ENCODE measurements at places on chromosomes 6 and 20. TPM values are rescaled to one million over a fixed set of nuclear protein-coding genes. Genes with fewer than 3 reads are reported as not detected.

GRCh38 chr6:28336284-28337120 lies 554 bp upstream of the ZSCAN31 start:
- H3K4me3 ChIP-seq, result peak overlapping the region; percentile 80
- no peaks in the 10 kb centered on the region for H3K27me3 ChIP-seq
- no peak for DNase-seq
- H3K4me1 ChIP-seq, result peaks cover 8% of the 10 kb centered on the region
- no peaks in the 10 kb centered on the region for H3K36me3 ChIP-seq

DNA sequence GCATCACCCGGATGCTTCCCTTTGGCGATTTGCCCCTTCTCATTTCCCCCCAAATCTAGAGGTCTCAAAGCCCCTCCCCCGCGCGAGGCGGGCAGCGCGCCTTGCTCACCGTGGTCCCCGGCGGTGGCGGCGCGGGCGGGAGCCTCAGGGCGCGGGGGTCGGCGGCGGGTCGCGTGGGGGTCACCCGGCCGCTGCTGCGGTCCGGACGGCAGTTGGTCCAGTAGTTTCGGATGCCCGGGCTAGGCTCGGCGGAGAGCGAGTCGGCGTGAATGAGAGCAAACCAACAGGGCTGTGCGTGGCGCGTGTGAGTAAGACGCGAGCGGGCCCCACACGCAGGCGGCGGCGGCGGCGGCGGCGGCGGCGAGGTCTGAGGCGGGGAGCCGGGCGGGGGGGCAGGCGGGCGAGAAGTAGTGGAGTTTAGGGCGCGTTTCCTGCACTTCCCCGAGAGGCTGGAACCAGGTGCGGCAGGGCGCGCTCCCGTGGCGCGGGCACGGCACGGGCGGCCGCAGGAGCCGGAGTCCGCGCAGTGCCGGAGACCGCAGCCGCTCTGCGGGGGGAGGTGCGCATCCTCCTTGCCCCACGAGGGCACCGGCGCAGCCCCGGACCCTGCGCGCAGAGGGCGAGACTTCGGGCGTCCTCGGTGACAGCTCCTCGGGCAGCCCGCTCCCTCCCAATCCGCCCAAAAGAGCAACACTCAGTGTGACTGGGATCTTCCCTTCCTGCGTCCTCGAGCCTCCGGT lies 567 bp downstream of the HS3ST5 start:
- no peak overlapping the region for H3K27ac ChIP-seq
- H3K4me3 ChIP-seq, result peak overlapping the region; percentile 73
- no peaks in the 10 kb centered on the region for H3K36me3 ChIP-seq
- DNase-seq, result no peak

- peaks cover 4% of the 10 kb centered on the region for H3K4me1 ChIP-seq
- H3K4me3 ChIP-seq, result no peak overlapping the region
- no peaks in the 10 kb centered on the region for H3K27me3 ChIP-seq
- no peak for DNase-seq
- no peak overlapping the region for H3K27ac ChIP-seq
Measured at GRCh38 chr20:24667689-24668383, 198.4 kb downstream of the SYNDIG1 start.

DNA sequence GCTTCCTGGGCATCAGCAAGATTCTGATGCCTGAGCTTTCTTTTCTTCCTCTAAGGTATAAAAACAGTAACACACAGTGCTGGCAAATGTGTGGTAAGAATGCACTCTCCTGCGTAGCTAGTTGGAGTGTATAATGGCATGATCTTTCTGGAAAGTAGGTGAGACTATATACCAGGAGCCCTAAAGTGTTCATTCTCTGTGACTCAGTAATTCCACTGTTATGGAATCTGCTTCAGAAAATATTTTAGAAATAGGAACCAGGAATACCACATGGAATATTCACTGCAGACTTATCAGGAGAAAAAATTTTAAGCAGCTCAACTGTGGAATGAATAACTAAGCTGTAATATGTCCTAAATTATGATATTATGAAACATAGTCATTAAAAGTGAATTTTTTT lies 16.9 kb upstream of the CSE1L start:
- H3K36me3 ChIP-seq, result peaks cover 42% of the 10 kb centered on the region
- no peaks in the 10 kb centered on the region for H3K27me3 ChIP-seq
- DNase-seq, result no peak
- H3K27ac ChIP-seq, result peak overlapping the region; percentile 32

DNA sequence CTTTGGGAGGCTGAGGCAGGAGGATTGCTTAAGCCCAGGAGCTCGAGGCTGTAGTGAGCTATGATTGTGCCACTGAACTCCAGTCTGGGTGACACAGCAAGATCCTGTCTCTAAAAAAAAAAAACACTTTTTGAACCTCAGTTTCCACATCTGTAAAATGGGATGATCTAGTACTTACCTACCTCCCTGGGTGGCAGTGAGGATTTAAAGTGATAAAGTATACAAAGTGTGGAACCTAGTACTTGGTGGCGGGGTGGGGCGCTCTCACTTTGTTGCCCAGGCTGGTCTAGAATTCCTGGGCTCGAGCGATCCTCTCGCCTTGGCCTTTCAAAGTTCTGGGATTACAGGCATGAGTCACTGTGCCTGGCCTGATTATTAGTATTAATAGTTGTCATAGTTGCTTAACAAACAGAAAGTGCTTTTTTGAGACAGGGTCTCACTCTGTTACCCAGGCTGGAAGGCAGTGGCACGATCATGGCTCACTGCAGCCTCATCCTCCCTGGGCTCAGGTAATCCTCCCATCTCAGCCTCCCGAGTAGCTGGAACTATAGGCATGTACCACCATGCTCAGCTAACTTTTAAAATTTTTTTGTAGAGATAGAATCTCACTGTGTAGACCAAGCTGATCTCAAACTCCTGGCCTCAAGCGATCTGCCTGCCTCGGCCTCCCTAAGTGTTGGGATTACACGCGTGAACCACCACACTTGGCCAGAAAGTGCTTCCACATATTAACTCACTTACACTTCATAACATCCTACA lies 7.0 kb upstream of the PLTP start:
- H3K27ac ChIP-seq, result peak overlapping the region; percentile 46
- no peaks in the 10 kb centered on the region for H3K27me3 ChIP-seq
- peaks cover 11% of the 10 kb centered on the region for H3K4me1 ChIP-seq
- no peak overlapping the region for H3K4me3 ChIP-seq
- H3K36me3 ChIP-seq, result no peaks in the 10 kb centered on the region

DNA sequence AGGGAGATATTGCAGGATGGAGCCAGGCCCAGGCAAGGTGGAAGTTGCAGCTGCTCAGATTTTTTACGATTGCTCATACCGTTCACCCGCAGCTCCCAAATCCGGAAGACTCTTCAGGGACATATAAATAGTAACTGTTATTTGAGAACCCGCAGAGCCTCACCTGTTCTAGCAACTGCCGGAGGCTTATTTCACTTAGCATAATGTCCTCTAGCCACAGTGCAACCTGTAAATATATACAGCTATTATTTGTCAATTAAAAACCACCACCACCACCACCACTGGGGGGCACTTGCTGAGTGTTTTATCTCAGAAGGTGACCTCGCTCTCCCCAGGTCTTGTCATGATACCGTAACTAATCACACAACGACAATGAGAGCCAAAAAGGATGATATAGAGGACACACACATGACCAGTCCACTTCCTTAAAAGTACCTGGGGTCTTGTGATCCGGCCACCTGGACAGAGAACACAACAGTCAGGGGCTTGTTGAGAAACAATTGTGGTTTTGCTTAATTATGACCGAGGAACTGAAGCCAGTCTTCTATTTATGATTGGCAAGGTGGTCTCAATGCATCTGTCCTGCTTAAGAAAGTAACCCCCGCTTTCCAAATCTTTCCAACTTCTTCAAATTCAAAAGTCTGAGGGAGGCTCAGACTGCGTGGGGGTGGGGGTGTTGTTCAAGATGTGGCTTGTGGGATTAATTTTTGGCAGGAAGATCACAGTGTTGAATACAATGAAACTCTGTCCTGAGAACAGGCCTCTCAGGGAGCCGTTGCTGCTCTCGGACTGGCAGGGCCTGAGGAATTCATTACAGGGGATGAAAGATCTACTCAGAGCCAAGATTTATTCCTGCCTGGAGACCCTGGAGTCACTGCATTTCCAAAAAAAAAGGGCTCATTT lies 107.7 kb upstream of the PRND start:
- no peak for DNase-seq
- no peak overlapping the region for H3K4me3 ChIP-seq
- H3K27ac ChIP-seq, result no peak overlapping the region
- no peaks in the 10 kb centered on the region for H3K27me3 ChIP-seq
- no peaks in the 10 kb centered on the region for H3K36me3 ChIP-seq
- H3K4me1 ChIP-seq, result no peaks in the 10 kb centered on the region

Gene TLDC2
- 1.6 TPM for total RNA-seq

DNA sequence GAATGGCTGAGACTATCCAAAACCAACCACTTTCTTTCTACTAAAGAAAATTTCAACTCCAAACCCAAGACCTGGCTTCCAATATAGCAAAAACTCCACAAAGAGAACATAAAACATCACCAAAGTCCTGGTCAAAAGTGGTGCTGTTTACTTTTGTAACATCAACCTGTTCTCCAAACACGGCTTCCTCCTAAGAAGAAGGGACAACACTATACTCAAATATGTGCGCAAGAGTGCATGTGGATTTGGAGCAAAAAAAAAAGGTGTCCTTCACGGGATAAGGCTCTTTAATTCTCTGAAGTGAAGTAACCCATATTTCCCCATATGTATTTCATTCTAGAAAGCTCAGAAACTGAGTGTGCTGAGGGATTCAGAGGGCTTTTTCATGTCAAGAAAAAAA lies 6.6 kb downstream of the B4GALT5 start:
- no peak overlapping the region for H3K27ac ChIP-seq
- no peaks in the 10 kb centered on the region for H3K36me3 ChIP-seq
- DNase-seq, result no peak
- no peaks in the 10 kb centered on the region for H3K27me3 ChIP-seq
- no peak overlapping the region for H3K4me3 ChIP-seq

DNA sequence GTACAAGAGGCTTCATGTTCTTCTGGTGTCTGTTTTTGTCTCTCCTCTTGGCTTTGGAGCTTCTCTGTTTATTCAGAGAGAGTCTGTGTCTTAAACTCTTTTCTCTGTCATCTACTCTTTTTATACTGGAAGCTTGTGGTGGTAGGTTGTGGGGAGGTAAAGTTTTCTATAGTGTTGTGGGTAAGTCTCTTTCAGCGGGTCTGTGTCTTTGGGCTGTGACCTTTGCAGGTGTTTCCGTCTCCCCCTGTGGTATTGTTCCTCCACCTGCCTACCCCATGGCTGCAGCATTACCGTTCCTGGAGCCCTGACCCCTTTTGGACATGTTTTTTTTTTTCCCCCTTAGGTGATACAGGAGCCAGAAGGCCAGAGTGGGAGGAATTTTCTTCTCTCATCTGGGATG lies 37.9 kb upstream of the FERMT1 start:
- H3K4me3 ChIP-seq, result no peak overlapping the region
- no peaks in the 10 kb centered on the region for H3K27me3 ChIP-seq
- peaks cover 13% of the 10 kb centered on the region for H3K4me1 ChIP-seq
- no peak overlapping the region for H3K27ac ChIP-seq
- no peak for DNase-seq
- no peaks in the 10 kb centered on the region for H3K36me3 ChIP-seq

- no peak for DNase-seq
- H3K27ac ChIP-seq, result no peak overlapping the region
- H3K36me3 ChIP-seq, result peaks cover 3% of the 10 kb centered on the region
Measured at GRCh38 chr6:43488667-43489276, 11.4 kb downstream of the TJAP1 start.

Measured in thoracic aorta (tissue), 2 donors.